Aortic smooth muscle cell (primary cell): ENCODE measurements at places on chromosomes 5 and 9. TPM values are rescaled to one million over a fixed set of nuclear protein-coding genes. Genes with fewer than 3 reads are reported as not detected.

The FAM13B gene
- total RNA-seq: 18.6 and 23.0 TPM in 2 replicates

The SHISAL2B gene
- not detected in 2 replicates for total RNA-seq

The ZDHHC11B gene
- 0.26 TPM in 1 of 2 replicates, not detected in the other for total RNA-seq

The ZNF169 gene
- 2.1 and 2.9 TPM in 2 replicates for total RNA-seq

The SPINK7 gene
- not detected in 2 replicates for total RNA-seq

The PDE8B gene
- 0.06 and 0.13 TPM in 2 replicates for total RNA-seq

The BSPRY gene
- total RNA-seq: not detected in 2 replicates

The TTC16 gene
- total RNA-seq: 0.06 and 0.13 TPM in 2 replicates

The MARVELD2 gene
- 1.3 and 1.9 TPM in 2 replicates for total RNA-seq

The NDST1 gene
- 22.5 and 23.3 TPM in 2 replicates for total RNA-seq

The PCDHGA3 gene
- total RNA-seq: 2.0 and 2.9 TPM in 2 replicates

The GRXCR2 gene
- not detected in 2 replicates for total RNA-seq
